ENCODE measurements at places on chromosomes 13 and 19. TPM values are rescaled to one million over a fixed set of nuclear protein-coding genes. Genes with fewer than 3 reads are reported as not detected.

Gene SLITRK1
- 0.06 TPM for total RNA-seq

Gene KLK14
- total RNA-seq, result 0.49 TPM

Gene NTN5
- total RNA-seq, result 0.53 TPM

Gene CDX2
- total RNA-seq, result 266 TPM

Gene SHD
- 25.0 TPM for total RNA-seq

- DNase-seq, result peak; percentile 65
These were observed 33.0 kb downstream of the GJA3 start for GRCh38 chr13:20127562-20128458.

GRCh38 chr13:28056426-28056825 lies 44.0 kb downstream of the FLT3 start:
- DNase-seq, result no peak

GRCh38 chr19:51742789-51743188 lies 8.9 kb downstream of the FPR1 start:
- no peak for DNase-seq

- DNase-seq, result no peak
These were observed 62.5 kb downstream of the RFX2 start for GRCh38 chr19:6047741-6048251.

DNA sequence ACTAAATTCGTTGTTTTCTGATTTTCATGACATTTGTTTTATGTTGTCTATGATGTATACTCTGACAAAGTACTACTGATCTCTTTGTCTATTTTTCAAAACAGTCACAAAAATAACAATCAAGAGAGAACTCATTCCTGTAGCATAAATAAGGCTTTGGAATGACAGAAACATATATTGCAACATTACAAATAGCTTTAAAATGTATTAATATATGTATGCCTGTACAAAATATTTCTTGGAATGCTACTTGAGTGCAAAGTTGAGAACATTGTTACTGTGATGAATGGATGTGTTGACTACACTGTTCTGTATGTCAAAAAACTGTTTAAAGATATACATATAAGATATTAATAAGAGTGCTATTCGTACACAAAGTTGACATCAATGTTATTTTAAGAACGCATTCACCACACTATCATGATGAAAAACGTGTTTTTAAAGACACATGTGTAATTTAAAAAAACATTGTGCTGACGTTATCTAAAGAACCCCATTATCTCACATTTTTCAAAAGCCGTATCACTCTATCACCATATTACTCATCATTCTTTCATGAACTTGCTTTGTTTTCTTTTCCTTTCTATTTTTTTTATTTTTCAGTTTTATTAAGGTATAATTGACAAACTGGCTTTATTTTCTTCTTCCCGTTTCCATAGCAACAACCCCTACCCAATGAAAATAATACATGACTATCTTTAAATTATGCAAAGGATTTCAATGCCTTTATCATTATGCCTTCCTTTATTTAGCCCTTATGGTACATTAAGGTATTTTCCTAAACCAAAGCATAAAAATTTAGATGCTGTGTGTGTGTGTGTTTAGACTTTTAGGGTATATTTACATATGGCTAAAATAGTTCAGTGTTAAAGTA lies 918.8 kb downstream of the SLITRK1 start:
- no peak for DNase-seq

- DNase-seq, result peak; percentile 36
These were observed 157.0 kb downstream of the KLF5 start for GRCh38 chr13:73215823-73216222.

DNA sequence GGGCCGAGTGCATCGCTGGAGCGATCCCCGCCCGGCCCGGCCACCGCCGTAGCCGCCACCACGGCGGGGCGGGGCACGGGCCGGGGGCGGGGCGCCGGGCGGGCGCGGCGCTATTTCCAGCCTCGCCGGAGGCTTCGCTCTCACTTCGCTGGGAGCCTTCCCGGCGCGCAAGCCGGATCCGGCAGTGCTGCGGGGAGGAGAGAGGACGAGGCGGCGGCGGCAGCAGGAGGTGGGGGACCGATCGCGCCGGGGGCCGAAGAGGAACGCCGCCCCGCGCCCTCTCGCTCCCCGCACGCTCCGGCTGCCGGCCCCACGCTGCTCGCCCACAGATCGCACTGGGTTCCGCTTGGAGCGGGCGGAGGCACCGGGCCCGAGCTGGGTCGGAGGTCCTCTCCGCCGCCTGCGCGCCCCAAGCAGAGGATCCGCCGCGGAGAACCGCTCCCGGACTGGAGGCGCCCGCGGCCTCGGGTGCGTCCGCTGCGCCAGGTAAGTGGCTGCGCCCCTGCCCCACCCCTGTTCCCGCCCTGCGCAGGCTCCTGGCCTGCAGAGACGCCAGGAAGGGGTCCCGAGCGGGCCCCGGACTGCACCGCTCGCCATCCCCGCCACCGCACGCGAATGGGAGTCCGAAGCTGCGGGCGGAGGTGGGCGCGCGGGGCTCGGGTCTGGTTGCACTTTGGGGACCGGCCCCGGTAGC lies at the start of gene CHST8:
CHST8 (plus strand) TSS at position 143 of the 694 bp plus-strand sequence. CDS start 67,309 bp downstream, outside the sequence.
- peak; percentile 43 for DNase-seq

DNA sequence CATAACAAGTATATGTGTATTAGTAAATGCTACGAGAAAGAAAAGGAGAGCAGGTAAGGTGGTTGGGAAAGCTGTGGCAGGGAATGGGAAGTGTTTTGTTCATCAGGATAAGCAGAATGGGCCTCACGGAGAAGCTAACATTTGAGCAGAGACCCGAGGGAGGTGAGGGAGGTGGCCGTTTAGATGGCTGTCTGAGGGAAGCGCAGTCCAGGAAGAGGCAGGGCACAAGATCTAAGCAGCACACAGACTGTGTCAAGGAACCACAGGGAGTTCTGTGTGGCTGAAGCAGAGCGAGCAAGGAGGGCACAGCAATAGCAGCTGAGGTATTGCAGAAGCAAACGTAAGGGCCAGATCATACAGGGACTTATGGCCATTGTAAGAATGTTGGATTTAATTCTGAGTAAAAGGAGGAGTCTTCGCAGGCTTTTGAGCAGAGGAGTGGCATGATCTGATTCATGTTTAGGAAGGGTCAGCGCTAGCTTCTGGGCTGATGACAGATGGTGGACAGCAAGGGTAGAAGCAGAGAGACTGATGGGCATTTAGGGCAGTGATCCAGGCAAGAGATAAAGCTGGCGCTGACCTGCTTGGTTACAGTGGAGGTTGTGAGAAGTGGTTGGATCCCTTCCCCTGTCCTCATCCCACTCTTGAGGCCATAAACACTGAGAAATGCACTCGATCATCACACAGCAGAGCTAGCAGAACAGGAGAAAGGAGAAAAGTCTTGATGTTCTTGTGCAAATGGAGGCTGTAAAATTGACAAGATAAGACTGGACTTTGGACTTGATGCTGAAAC lies 199.9 kb downstream of the LACC1 start:
- DNase-seq, result no peak

- no peak for DNase-seq
These were observed 757 bp downstream of the WASF3 start for GRCh38 chr13:26558074-26558805.

DNA sequence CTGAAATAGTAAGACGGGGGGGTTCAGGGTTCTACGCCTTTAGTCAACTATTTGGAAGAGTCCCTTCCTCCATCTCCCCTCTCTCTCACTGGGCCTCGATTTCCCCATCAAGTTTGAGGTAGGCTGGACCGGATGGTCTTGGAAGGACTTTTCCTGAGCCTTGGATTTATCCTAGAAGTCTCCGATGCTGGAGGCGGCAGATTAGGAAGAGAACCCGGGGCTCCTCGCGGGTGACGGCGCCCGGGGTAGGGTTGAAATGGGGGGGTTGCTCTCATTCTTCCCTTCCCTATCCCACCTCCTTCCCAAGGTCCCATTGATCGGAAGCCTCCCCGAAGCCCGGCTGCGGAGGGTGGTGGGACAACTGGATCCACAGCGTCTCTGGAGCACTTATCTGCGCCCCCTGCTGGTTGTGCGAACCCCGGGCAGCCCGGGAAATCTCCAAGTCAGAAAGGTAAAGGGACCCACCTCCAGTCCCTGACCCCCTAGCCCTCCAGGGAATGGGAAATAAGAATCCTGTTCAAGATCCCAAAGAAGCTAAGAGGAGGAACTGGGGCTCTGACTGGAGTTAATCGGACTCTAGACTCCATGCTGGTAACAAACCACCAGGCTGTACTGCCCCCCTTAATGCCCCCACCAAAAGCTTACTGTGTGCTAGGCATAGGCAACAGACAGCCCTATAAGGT lies 781 bp downstream of the QPCTL start:
- DNase-seq, result peak; percentile 90

DNA sequence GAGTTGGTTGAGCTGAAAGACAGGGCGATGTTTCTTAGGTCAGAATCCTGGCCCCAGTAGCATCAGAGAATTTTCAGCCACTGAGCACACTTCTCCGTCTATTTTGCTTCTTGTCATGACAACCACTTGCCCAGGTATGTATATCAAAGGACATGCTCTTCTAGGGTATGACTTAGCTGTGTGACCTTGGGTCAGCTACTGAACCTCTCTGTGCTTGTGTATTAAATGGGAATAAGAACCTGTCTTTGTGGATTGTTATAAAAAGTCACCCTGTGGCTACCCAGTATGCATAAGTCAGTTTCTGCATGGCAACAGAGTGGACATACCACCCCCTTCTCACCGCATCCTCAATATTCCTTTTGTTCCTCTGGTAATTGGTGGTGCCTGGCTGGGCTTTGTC lies 26.1 kb downstream of the MBD3L1 start:
- no peak for DNase-seq

DNA sequence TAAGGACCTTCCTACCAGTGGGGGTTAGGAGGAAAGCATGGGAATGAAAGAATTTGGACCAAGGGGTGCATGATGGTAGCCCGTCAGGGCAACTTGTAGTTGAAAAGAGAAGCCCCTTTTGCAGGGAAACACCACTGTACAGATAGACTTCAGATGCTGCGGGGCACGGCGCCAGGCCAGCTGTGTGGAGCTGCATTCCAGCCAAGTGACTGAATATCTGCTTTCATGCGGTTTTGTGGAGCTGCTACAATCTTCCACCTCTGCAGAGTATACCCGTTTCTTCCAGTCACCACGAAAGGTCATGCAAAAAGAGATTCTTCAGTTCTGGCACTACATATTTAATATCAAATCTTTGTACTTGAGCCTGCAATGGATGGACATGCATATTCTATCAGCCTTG lies 104.7 kb downstream of the RGCC start:
- no peak for DNase-seq

GRCh38 chr13:46274094-46274698 lies 62.5 kb downstream of the LRRC63 start:
- DNase-seq, result no peak

- no peak for DNase-seq
These were observed 18.7 kb downstream of the PPP5C start for GRCh38 chr19:46365561-46365960.

- DNase-seq, result no peak
These were observed 611.0 kb upstream of the SGCG start for GRCh38 chr13:22569811-22570210.

- no peak for DNase-seq
These were observed 36.4 kb downstream of the CCL25 start for GRCh38 chr19:8088752-8089663.

GRCh38 chr19:38781058-38781457 lies 7.7 kb upstream of the LGALS7 start:
- no peak for DNase-seq

- DNase-seq, result no peak
These were observed 6.7 kb upstream of the JUND start for GRCh38 chr19:18287836-18288772.

DNA sequence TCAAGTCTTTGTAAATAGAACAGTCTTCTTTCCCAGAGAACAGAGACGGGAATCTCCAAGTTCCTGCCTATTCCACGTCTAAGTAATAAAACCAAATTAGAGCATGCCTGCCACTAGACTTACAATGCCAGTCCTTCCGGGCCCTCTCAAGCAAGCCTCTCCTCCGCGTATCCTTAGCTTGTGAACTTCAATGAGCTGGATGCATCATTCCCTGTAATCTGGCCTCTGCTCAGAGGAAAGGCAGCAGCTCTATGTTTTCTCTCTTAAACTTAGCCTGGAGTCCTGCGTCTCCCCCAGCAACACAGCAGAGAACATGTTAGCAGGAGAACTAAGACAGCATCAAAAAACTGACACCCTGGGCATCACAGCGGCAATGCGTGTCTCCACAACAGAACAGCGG lies 8.2 kb downstream of the NALCN start:
- DNase-seq, result no peak

DNA sequence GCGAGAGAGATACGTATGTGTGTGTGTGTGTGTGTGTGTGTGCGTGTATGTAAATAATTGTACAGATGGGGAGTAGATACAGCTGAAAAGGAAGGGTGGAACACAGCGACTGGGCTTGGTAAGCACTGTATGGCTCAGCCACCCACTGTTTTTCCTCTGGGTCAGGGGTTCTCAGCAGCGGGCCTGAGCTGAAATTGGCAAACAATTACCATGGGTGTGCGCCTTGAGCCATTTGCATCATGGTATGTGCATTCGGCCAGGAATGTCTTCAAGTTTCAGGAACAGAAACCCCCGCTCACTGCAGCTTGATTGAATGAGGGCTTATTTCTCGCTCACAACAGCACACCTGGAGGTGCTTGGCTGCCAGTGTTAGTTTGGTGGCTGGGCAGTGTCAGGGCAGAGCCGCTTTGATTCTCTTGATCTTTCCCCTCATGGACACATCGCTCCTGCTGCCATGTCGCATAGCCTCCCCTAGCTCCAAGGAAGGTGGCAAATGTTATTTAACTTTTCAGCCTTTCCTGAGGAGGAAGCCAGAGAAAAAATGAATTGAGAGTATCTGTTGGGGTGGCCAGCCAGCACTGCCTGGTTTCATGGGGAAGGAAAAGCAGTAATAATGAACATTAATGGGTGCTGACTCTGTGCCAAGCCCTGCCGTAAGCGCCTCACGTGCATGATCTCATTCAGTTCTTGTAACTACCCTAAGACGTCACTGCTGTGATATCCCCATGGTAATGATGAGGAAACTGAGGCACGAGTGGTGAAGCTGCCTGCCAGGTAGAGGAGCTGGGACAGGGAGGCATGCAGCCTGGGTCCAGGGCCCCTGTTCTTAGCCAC lies 126.9 kb downstream of the SIPA1L3 start:
- DNase-seq, result peak; percentile 23

DNA sequence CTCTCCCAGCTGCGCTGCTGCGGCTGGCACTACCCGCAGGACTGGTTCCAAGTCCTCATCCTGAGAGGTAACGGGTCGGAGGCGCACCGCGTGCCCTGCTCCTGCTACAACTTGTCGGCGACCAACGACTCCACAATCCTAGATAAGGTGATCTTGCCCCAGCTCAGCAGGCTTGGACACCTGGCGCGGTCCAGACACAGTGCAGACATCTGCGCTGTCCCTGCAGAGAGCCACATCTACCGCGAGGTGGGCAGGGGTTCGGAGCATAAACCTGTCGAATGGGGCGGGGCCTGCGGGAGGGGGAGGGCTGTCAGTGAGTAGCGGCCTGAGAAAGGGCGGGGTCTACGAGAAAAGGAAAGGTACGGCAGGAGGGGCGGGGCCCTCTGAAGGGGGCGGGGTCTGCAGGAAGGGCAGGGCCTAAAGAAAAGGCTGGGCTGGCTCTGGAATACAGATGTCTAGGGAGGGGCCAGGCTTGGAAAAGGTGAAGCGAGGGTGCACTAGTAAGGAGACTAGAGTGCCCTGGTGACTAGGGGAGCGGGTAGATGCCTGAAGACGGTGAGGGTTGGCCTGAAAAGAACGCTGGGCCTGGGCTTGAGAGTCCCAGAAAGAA lies 3.6 kb downstream of the CD37 start:
- peak; percentile 91 for DNase-seq
